ENCODE measurements at places on chromosomes 3 and 15.
A peak's percentile ranks its signal among the peaks of the same experiment; 100 is the strongest.

DNA sequence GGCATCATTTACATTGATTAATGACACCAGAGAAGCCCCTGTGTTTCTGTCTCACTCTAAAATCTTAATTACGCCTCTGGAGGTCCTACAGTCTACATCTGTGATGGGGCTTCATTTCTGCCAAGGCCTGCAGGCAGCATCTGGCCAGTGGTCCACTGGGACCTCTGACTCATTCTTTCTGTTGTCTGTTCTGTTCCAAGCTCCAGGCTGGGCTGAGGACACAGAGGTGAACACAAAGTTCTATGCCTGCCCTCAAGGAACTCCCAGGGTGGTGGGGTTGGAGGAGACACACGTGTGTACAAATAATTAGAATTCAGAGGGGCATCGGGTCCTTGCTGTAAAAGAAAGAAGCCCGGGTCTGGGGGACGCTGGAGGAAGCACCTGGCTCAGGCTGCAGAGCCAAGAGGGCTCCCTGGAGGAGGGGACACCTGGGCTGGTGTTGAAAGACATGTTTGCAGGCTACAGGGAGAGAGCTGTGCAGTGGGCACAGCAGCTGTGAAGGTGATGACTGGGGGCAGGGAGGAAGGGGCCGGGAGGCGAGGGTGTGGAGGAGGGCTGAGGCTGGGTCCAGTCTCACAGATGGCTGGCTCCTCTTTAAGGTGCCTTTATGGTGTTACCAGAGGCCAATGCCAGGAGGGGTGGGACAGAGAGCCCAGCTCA lies 103.3 kb upstream of the PRR23E start:
- DNase-seq: peak; percentile 41

DNA sequence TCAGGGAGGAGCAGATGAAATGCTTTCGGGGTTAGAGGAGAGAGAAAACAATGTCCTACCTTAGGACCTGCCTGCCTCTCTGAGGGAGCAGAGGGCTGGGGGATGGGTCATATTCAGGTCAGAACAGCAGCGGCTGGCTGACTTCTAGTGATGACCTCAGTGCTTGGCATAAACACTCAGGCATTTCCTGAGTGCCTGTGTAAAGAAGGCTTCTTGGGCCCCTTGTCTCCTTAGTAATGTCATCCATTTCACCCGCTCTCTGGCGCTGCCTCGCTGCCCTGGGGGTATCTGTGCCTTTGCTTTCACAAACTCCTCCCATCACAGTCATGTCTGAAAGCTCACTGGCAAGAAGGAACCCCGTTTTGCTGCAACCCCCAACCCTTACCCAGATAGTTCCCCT lies 82.9 kb upstream of the GSK3B start:
- no peak for DNase-seq

GRCh38 chr15:85793641-85794597 lies 806 bp downstream of the KLHL25 start:
- DNase-seq: peak; percentile 36

DNA sequence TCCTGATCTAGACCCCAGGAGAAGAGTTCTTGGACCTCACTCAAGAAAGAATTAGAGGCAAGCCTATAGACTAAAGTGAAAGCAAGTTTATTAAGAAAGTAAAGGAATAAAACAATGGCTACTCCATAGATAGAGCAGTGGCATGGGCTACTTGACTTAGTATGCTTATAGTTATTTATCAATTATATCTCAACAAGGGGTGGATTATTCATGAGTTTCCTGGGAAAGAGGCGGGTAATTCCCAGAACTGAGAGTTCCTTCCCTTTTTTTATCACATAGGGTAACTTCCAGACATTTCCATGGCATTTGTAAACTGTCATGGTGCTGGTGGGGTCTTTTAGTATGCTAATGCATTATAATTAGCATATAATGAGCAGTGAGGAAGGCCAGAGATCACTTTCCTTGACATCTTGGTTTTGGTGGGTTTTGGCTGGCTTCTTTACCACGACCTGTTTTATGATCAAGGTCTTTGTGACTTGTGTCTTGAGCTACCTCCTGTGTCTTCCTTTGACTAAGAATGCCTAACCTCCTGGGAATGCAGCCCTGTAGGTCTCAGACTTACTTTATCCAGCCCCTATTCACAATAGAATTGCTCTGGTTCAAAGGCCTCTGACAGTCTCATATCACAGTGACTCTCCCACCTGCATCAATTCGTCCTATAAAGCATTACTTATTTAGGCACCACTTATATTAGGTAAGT lies 35.3 kb upstream of the PLSCR2 start:
- DNase-seq: no peak

- DNase-seq: no peak
Observed at GRCh38 chr3:195068084-195069080, 202.6 kb downstream of the XXYLT1 start.

DNA sequence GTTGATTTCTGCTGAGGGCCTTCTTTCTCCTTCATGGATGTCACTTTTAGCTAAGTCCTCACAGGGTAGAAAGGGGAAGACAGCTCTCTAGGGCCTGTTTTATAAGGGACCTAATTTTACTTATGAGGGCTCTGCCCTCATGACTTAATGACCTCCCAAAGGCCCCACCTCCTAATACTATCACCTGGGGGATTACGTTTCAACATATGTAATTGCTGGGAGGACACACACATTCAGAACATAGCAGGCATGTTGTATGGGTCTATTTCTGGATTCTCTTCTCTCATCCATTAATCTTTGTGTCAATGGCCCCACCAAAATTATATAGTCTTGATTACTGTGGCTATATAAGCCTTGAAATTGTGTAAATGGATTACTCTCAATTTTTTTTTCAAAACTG lies 255.0 kb downstream of the CLSTN2 start:
- DNase-seq: no peak

- no peak for DNase-seq
Observed at GRCh38 chr3:171384101-171384891, 75.9 kb downstream of the TNIK start.

DNA sequence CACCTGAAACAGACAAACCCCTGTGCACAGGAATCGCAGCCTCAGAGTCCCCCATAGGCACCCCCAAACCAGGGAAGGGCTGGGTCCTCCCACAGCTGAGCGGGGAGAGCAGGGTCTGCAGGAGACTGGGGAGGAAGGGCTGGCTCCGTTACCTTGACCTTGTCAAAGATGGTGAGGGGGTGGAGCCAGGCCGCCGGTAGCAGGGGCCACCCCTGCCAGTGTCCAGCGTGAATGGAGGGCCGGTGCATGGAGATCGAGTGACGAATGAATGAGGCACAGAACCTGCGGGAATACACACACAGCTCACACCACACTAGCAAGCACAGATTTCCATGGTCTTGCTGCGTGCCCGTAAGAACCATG lies 102.2 kb downstream of the TMEM266 start:
- no peak for DNase-seq

GRCh38 chr15:40445421-40445922 lies 4.7 kb downstream of the BAHD1 start:
- no peak for DNase-seq

DNA sequence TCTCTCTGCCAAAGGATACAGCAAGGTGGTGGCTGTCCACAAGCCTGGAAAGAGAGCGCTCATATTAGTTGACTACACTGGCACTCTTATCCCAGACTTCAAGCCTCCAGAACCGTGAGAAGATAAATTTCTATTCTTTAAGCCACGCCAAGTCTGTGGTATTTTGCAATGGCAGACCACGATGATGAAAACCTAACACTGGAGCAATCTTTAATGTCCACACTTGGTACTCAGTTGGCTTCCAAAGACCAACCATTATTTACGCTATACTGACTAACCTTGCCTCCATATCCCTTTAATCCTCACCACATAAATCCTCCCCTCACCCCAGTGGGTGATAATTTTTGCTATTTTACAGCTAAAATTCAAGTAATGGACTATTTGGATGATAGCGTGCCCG lies 16.9 kb upstream of the LACTB start:
- DNase-seq: no peak

DNA sequence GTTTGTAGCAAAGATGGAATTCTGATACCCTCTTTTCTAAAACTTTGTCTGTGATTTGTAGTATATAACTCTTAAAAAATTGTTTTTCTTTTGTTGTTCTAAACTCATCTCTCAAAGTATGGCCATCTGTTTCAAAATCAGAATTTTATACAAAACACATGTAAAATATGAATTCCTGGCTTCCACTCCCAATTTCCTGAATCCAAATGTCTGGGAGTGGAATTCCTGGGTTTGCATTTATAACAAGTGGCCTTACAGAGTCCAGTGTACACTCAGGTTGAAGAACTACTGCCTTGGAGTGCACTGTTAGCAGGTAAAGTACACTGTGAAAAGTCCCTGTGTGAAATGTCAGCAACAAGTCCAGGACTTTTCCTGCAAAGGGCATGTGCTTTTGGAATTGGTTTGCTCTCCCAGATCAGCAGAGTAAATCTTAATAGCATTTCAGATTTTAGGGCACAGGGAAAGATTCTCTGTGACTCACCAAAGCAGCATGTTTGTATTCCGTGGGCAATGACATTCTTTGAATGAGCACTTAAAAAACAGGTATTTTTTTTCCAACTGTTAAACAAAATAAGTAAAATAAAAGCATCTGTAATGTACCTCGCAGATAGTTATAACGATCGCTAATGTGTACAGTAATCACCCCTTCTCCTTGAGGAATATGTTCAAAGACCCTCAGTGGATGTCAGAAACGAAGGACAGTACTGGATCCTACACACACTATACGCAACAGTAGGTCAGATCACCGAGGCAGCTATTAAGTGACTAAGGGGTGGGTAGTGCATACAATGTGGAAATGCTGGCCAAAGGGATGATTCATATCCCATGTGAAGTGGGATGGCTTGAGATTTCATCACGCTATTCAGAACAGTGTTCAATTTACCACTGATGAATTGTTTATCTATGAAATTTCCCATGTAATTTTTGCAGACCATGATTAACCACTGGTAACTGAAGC lies 2.0 kb upstream of the CLDN16 start:
- no peak for DNase-seq

DNA sequence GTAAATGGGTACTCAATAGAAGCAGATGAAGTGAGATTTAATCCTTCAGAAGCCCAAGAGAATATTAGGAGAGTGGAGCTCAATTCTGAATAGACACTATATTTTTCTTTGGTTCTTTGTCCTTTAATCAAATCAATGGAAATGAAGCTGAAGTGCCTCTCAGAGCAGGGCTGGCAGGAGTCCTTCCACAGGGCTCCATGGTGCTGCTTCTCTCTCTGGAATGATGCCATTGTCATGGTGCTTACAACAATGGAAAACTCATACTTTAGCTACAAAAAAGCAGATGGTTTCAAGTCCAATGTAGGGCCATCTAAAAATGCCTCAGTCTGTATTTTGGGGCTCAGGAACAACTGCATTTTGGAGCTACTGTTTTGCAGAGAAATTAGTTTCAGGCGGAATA lies 125.1 kb downstream of the SNRK start:
- DNase-seq: no peak

- DNase-seq: no peak
Observed at GRCh38 chr3:100352296-100353231, 18.0 kb downstream of the NIT2 start.

- no peak for DNase-seq
Observed at GRCh38 chr3:187725224-187725623, 20.0 kb downstream of the BCL6 start.

DNA sequence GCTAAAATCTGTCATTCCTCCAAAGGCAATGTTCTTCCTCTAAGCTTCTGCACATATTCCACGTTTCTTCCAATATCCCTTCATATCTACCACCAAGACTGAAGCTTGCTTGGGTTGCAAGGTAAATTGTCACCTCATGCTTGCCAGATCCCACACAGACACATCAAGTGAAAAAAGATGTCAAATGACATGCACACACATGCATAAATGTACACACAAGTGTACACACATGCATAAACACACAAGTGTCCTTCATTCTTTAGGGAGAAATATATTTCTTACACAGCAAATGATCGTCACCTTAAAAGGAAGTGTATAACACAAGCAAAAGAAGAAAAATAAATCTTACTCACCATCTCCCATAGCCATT lies 59.4 kb downstream of the CLASP2 start:
- no peak for DNase-seq

DNA sequence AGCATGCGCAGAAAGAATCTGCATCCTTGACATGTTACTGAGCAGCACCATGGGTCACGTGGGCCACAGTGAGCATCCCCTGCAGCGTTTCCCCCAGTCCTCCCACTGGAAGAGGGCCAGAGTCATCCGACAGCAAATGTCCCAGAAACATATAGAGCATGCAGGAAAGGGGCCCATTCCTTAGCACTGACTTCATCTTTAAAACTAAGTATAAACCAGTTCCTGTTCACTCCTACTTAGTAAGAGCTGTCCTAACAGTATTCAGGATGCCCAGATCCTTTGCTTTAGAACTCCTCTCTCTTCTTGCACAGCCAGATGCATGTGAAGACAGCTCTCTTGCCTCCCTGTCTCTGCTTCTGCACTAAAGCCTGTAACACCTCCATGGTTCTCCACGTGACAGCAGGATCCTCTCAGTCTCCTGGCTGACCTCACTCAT lies 79.3 kb upstream of the OXTR start:
- no peak for DNase-seq

GRCh38 chr3:66661628-66662027 lies 160.8 kb upstream of the LRIG1 start:
- DNase-seq: no peak

All from NCI-H2171 treated with DMSO at 0.1 percent for 48 hours (cell line).